CD4-positive, alpha-beta T cell (primary cell): ENCODE measurements at places on chromosomes 7 and 10.

DNA sequence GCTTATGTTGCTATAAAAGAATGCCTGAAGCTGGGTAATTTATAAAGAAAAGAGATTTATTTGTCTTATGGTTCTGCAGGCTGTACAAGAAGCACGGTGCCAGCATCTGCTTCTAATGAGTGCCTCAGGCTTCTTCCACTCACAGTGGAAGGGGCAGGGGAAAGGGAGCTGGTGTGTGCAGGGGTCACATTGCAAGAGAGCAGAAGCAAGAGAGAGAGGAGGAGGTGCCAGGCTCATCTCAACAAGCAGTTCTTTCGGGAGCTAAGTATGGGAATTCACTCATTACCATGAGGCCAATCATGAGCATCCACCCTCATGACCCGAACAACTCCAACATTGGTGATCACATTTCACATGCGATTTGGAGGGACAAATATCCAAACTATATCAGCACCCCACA is 17.2 kb upstream of the SLK start:
- no peak for DNase-seq

- DNase-seq = no peak
Measured at GRCh38 chr7:82593780-82594179, 150.2 kb upstream of the CACNA2D1 start.

GRCh38 chr10:91144961-91145360 is 75.5 kb upstream of the PCGF5 start:
- no peak for DNase-seq

GRCh38 chr10:77472146-77472545 is 165.5 kb downstream of the KCNMA1 start:
- DNase-seq = no peak

- no peak for DNase-seq
Measured at GRCh38 chr7:55977831-55978230, 13.4 kb downstream of the NIPSNAP2 start.
